Stomach (tissue), 19 donors: ENCODE measurements at places on chromosomes 5 and 9.
A peak's percentile ranks its signal among the peaks of the same experiment; 100 is the strongest.

GRCh38 chr5:39164529-39165402, 54.6 kb downstream of the FYB1 start:
- DNase-seq, result no peak

DNA sequence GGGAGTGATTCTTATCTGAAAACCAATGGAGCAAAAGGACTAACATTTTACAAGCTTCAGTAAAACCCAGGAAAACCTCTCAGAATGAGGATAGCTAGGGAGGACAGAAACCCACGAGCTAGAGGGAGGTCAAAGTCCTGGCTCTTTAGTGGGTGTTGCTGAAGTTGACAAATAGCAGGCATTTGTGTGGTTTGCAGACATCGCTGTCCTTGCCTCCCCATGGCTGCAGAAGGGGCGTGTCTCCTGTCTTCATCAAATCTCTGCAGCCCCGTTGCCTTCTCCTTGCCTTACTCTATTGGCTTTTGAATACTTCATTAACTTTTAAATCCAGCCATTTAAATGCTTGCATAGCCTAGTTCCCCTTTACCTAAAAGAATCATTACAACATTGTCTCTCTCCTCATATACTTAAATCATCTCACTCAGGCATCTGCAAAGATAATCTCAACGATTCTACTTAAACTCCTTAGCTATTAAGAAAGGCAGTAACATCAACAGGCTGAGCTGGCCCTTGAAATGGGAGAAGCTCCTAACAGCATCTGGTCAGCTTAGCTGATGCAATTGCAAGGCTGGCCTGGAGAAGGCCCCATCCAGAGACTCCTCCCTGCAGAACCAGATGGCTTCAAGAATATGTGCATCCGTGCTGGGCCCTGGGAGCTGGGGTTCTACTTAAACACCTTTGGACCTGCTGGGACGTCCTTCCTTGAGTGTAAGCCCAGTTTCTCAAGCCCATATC, 152.8 kb upstream of the TAS2R1 start:
- DNase-seq, result peak; percentile 39

DNA sequence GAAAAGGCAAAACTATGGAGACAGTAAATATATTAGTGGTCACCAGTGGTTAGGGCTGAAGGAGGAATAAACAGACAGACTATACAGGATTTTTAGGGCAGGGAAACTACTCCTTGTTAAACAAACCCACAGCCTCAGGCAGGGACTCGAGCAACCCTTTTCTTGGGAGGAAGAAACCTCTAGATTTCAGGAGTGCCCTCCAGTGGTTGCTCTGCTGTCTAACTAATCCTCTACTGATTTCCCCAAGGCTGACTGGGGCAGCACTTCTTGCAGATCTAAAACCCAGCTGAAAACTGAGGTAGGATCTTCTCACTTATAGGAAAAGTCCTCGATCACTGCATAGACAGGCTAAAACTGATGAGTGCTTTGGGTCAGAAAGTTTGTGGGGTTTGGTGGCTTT, 176.8 kb downstream of the ISOC1 start:
- no peak for DNase-seq

GRCh38 chr5:41891066-41891707, 13.0 kb upstream of the RIMOC1 start:
- peak; percentile 22 for DNase-seq

DNA sequence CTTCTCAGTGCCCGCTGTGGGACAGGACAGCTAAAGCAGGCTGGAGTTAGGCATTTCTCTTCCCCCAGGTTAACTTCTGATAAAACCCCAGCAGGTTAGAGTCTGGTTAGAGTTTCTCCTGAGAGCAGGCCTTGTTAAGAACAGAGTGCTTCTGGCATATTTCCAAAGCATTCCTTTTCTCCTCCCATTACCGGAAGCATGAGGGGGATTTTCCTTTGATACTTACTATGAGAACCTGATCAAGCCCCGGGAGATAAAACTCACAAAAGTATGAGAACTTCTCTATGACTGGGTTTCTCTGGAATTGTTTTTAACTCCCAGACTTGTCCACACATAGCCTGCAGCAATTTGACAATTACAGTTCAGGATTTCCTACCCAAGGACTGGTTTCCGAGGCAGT, 77.4 kb upstream of the MAST4 start:
- DNase-seq, result peak; percentile 45

- no peak for DNase-seq
Observed at GRCh38 chr9:136803551-136804508, 3.9 kb upstream of the RABL6 start.

- DNase-seq, result peak; percentile 54
Observed at GRCh38 chr9:137156567-137157375, 13.1 kb downstream of the LRRC26 start.

- DNase-seq, result no peak
Observed at GRCh38 chr5:10509575-10509974, 54.3 kb upstream of the ANKRD33B start.

GRCh38 chr9:13896922-13897835, 416.8 kb downstream of the NFIB start:
- DNase-seq, result peak; percentile 8

GRCh38 chr9:122168356-122168755, 8.6 kb downstream of the MORN5 start:
- no peak for DNase-seq

DNA sequence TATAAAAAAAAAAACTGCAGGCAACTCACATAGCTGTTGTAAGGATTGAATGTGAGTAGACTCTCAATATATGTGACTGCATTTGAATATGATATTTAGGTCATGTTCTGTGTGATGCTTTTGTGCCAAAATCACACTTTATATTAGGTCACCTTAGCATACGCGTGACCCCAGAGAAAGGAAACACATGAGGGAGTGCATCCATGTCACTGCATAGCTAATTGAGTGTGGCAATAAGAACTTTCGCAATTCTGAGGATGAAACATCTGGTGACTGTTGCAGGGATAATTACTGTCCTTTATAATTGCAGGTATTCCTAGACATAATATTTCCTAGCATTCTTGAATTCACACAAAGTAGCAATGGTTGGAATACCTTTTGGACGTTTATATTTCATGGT, 459.5 kb upstream of the KLF4 start:
- DNase-seq, result no peak

- no peak for DNase-seq
Observed at GRCh38 chr9:136186386-136186785, 18.5 kb downstream of the LHX3 start.

DNA sequence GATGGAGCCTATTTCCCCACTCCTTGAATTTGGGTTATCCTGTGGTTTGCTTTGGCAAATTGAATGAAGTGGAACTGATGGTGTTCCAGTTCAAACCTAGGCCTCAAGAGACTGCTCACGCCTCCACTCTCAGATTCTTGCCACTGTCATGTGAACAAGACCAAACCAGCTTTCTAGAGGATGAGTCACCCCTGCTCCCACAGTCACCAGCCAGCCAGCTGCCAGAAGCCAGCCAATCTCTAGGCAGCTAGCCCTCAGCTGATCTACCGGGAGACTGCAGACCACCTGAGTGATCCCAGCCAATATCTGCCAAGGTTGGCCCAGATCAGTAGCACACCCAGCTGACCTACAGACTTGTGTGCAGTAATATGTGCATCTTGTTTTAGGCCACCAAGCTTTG, 300.6 kb downstream of the TMEM38B start:
- no peak for DNase-seq

DNA sequence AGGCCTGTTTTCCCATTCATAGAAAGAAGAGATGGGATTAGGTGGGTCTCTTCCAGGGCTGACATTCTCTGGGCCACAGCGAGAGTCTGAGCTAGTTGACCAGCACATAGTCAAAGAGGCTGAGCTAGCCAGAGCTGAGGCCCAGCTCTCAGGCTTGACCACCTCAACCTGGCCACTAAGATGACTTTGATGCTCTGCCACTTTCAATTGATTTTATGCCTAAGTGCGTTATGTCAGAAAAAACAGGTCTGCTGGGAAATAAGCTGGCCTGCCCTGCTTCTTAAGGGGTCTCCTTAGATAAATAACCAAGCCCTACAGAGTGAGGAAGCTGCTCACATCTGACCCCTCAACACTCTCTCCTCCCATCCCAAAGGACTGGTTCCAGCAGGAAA, 20.0 kb upstream of the RAB14 start:
- DNase-seq, result no peak

- DNase-seq, result no peak
Observed at GRCh38 chr5:83029912-83030311, 47.3 kb downstream of the TMEM167A start.

GRCh38 chr5:80399526-80400239, 8.2 kb upstream of the ZFYVE16 start:
- DNase-seq, result no peak

DNA sequence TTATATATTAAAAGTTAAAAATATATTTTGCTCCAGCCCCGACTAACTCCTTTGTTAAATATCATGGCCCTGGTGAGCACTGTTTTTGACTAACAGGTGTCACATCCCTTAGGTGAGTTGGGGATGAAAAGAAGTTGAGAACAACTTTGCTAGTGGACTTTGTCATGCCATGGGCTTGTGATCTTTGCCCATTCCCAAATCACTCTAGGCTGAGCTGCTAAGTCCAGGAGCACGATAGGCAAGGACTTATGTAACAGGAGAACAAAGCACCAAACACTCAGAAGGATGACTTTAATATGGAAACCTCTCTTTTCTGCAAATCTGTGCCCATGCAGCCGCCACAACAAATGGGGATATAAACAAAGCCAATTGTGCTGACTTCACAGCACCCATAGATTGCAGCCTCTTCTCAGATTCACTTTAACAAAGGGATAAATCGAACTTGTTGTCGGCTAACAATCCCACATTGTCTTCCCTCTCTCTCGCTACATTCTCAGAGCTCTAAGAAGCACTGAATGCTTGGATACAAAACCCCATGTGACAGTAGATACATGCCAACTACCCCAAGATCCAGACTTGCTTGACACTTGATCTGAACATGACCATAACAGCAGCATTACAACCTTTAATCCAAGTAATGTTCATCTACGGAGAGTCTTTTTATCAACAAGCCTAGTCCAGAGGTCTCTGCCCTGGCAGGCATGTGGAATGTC, 86.8 kb upstream of the CD180 start:
- DNase-seq, result no peak

DNA sequence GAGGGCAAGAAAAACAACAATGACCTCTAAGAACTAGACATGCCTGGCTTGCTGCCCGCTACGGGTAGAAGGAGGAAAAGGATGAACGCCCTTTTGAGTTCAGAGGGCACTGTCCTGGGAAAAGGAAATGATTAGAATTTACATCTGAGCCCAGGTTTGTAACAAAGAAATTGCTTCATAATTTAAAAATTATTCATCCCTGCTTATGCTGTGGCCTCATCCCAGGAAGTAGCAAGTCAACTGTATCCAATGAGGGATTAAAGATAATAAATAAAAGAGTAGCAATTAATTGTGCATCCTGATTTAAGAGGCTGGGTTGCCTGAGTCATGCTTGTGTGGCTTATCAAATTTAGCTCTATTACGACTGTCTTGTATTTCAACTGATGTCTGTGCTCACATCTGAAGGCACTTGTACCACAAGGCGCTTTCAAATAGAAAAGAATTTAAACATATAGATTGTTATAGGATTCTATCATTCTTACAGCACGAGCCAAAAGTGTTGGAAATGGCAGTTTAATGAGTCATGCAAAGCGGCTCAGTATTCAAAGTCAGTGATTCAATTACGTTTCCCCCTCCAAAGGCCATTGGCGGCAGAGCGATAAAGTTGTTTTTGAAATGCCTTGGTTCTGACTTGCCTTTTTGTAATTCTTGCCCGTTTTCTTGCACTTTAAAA, 40.0 kb upstream of the DMRT1 start:
- DNase-seq, result no peak

DNA sequence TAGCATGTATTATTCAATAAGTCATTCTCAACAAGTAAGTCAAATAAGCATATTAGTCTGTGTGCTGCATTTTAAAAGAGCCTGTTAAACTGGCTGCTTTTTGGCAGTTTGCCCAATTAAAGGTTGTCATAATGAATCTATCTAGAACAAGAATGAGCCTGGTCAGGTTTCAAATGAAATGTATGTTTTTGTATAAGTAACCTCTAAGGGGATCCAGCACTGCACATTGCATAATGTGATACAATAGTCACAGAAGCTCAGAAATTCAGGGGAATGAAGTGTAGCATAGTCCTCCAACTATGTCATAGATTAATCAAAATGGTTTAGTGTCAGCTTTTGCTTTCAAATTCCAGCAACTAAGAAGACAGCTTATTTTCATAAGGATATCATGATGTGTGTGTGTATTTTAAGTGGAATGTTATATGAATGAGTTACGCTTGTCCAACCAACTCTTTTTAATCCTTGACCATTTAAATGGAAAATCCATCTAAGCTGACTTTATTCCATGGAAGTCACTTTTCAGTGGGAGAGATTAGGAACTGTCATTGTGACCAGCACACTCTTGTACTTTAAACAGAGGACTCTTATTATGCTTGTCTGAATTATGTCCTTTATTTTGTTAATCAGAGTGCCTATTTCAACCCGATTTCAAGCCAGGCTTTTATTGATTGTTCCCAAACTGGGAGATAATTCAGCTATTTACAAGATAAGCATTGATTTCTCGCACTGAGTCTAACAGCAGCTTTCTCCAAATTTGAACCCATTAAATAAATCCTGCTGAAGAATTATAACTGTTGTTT, 283.9 kb upstream of the ADAMTSL1 start:
- DNase-seq, result no peak

DNA sequence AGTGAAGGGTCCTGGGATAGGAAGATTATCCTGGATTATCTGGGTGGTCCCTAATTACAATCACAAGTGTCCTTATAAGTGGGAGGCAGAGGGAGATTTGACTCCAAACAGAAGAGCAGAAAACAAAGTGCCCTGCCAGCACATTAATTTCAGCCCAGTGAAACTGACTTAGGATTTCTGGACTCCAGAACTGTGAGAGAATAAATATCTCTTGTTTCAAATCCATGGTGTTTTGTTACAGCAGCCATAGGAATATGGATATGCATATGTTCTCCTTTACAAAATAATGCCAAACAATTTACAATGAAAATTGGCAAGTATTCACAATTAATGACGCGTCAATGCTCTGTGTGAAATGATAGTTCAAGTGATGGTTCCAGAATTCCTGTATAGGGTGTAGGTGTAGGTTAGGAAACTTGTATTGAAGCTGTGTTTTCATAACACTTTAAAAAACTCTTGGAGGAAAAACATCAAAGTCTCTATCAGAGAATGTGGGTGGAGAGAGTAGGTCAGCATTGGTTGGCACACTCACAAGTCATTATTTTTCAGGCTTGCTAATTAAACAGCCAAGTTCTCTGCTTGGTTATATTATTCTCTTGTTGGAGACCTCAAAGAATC, 19.9 kb upstream of the PLPP1 start:
- DNase-seq, result no peak

- DNase-seq, result no peak
Observed at GRCh38 chr5:77409870-77410621, 82.1 kb downstream of the WDR41 start.

DNA sequence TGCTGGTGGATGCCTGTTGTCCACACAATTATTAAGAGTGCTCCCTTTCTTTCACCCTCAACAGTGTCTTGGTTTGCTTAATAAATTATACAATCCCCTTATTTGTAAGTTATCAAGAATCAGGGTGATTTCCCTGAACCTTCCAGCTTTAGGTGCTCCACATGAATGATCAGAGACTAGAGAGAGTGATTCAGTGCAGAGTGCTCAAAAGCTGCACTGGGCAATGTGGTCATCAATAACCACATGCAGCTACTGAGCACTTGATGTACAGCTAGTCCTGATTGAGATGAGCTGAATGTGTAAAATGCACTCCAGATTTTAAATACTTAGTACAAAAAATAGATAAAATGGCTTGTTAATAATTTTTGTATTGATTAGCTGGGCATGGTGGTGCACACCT, 76.8 kb upstream of the TRIO start:
- DNase-seq, result no peak
